ENCODE measurements at places on chromosomes 3 and 15.
A peak's percentile ranks its signal among the peaks of the same experiment; 100 is the strongest.

DNA sequence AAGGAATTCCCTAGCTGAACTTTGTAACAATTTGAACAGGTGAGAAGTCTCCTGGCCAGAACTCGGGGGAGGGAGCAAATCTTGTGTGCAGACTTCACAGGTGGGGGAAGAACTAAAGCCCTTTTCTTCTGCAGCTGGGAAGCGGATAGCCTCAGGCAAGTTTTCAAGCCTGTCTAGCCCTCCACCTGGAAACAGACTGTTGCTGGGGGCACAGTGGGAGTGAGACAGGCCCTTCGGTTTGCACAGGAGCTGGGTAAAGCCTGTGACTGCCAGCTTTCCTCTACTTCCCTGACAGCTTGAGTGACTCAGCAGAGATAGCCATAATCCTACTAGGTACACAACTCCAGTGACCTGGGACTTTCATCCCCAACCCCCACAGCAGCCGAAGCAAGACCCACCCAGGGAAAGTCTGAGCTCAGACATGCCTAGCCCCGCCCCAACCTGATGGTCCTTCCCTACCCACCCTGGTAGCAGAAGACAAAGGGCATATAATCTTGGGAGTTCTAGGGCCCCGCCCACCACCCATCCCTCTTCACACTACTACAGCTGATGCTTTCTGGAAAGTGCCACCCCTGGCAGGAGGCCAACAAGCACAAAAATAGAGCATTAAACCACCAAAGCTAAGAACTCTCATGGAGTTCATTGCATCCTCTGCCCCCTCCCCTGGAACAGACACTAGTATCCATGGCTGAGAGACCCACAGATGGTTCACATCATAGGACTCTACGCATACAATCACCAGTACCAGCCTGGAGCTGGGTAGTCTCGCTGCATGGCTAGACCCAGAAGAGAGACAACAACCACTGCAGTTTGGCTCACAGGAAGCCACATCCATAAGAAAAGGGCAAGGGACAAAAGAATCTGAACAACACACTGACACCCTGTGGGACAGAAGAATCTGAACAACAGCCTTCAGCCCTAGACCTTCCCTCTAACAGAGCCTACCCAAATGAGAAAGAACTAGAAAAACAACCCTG, 479.0 kb downstream of the RAP2B start:
- DNase-seq, result no peak

- DNase-seq, result no peak
Observed at GRCh38 chr15:94526071-94526689, 294.8 kb downstream of the MCTP2 start.

GRCh38 chr15:101244036-101244781, 7.6 kb downstream of the CHSY1 start:
- DNase-seq, result peak; percentile 41

DNA sequence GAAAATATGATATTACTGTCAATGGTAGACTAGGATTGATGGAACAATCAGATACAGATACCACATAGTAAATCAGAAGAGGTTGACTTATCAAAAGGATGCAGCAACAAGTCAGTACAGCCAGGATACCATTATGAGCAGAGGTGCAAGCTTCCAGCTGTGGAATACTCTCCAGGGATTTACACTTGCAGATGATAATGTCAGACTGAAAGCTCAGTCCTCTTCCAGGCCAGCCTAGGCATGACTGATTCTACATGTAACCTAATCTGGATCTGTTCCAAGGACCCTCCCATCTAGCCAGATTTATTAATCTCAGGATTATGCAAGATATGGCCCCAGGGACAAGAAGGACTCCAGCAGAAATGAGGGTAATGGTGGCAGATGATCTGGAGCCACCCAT, 8.2 kb downstream of the FILIP1L start:
- DNase-seq, result no peak

GRCh38 chr3:126618760-126619159, 36.2 kb downstream of the TXNRD3 start:
- peak; percentile 20 for DNase-seq

DNA sequence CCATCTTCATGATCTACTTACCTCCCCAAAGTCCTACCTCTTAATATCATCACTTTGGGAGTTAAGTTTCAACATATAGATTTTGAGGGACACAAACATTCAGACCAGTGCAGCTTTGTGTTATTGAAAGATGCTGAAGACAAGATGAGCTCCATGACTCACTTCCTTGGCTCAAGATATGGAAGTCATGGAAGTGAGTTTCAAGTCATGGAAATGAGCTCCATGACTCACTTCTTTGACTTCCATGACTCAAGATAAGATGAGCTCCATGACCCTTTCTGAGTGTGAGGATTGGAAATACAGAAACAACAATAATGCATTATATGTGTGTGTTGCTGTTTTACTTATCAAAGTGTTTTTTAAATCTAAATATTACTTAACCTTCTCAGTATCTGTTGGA, 170.2 kb upstream of the TPRG1 start:
- peak; percentile 89 for DNase-seq

GRCh38 chr3:193744048-193744821, 151.2 kb downstream of the OPA1 start:
- DNase-seq, result no peak

GRCh38 chr15:66715720-66716655, 14.0 kb downstream of the SMAD6 start:
- DNase-seq, result no peak

DNA sequence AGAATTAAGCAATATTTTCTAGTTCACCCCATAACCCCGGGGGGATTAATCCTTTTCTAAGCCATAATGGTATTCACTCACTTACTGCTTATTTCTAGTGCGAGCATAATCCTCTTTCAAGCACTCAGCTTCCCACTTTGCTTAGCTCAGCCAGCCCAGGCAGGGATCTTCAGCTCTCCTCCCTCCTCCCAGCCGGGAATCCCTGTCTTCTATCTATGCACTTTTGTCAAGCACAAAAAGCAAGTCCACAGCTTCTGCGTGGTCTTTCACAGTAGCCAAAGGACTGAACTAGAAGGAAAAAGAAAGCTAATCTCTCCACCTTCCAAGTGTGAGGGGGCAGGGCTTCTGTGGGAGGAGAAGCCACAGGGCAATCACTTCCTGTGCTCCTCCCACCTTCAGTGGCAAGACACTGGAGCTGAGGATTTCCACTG, 62.8 kb downstream of the PEX5L start:
- no peak for DNase-seq

- DNase-seq, result no peak
Observed at GRCh38 chr15:54082836-54083492, 104.7 kb downstream of the UNC13C start.

- peak; percentile 71 for DNase-seq
Observed at GRCh38 chr3:12891985-12892839, 50.8 kb upstream of the RPL32 start.

DNA sequence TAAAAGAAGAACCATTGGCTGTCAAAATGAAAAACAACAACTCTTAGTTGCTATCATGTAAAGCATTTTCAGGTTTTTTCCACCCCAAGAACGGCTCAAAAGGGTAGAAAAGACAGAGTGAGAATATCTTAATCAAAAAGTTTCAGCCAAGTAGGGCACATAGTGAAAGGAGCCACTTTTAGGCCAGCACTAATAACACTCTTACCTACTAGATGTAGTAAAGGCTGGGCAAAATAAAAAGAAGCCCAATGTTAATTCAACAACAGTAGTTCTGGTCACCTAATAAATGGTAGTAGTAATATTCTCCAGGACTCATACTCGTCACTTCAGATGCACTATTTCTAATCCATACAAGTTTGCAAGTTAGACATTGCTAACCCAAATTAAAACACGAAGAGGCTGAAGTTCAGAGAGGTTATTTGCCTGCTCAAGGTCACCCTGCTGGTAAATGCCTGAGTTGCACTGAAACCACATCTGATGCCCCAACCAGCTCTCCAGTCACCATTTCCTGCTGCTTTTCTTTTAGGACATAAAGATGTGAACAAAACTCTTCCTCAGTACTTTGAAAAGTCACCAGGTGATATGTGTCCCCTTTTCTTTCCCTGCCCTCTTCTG, 7.5 kb downstream of the GOLIM4 start:
- peak; percentile 27 for DNase-seq

- DNase-seq, result no peak
Observed at GRCh38 chr3:140816372-140817195, 125.1 kb upstream of the SLC25A36 start.

- DNase-seq, result peak; percentile 23
Observed at GRCh38 chr15:71649894-71650293, 160.5 kb upstream of the NR2E3 start.

GRCh38 chr3:18968120-18968519, 180.2 kb upstream of the KCNH8 start:
- DNase-seq, result no peak

GRCh38 chr3:40617084-40617483, 92.3 kb downstream of the ZNF621 start:
- DNase-seq, result no peak

DNA sequence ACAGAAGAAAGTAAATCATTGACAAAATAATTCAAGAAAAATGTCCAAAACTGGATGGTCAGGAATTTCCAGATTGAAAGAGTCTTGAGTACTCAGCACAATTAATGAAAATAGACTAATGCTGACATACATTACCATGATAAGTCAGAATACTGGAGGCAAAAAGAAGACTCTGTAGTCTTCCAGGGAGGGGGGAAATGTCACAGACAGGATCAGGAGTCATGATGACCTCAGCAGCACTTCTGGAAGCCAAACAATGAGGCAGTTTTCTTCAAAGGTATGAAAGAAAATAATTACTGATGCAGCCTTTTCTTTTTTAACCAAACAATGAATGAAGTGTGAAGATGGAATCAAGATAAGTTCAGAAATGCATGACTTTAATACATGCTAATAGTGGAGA, 30.1 kb upstream of the SLC22A13 start:
- no peak for DNase-seq

- no peak for DNase-seq
Observed at GRCh38 chr3:25940935-25941334, 151.0 kb downstream of the OXSM start.

DNA sequence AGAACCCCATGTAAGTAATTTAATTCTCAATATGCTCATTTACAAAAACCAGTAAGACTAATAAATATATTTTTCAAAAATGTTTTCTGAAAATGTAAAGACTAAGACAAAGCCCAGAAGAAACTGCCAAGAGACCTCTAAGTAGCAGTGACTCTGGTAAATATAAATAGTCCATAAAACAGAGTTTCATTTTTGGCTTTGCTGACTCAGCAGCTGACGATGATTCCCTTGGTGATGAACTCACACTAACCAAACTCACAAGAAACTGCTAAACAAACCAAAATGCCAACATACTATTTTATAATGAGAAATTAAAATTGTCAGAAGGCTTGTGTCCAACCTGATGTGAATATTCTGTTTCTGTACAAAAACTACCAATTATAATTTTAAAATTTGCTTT, 31.5 kb upstream of the IMPG2 start:
- peak; percentile 11 for DNase-seq

DNA sequence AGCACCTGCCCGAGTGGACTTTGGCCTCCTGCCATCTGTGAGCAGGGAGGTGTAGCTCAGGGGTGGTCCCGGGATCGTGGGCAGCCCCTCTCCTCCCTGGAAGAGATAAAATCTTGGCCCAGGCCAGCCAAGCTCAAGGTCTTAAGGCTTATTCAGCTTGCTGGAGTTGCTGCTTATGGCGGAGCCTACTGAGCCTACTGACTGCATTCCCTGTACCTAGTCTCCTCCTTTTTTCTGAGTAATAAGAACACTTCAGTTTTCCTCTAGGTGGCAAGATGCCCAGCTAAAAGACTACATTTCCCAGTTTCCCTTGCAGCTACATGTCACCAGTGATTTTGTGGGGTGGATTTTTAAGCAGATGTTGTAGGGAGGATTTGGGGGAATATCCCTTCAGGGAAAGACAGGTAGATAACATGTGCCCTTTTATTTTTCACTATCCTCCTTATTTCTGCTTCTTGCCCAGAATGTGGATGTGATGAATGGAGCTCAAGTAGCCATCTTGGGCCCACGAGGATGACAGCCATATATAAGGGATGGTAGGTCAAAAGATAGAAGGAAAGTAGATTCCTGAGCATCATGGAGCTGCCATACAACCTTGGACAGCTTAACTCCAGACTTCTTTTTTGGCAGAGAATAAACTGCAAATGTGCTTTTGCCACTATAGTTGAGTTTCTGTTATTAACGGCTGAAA, 41.4 kb upstream of the INSYN1 start:
- peak; percentile 44 for DNase-seq

GRCh38 chr3:13498354-13499060, 18.4 kb downstream of the HDAC11 start:
- peak; percentile 13 for DNase-seq

DNA sequence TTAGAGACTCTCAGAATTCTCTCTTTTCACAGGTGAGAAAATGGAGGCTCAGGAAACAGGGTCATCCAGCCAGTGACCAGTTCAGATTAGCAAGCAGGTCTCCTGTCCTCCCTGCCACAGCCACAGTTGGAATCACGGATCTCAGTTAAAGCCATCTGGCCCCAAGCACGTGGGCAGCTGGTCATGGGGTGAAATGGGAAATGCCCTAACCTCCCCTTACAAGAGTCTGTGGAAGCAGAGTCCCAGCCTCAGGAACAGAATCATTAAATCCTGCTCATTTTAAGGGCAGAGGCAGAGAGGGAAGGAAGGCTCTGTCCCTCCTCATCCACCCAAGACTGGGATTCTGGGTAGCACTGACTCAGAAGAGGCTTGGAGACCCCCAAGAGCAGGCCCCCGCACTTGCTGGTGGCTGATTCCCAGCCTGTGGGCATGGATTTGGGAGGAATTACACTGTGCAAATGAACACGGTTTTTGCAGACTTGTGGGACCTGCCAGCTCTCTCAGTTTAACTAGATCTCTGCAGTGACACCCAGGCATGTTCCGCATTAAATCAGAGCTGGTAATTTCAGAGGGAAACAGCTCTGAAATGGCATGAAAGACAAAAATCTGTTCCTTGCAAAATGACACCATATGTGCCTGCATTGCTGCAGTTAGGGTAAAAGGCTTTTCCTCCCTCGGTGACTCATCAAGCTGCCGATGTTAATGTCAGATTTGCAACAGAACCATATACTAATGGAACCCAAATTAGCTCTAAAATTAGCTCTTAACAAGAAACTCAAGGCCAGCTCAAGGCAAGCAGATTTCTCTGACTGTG, 89.0 kb downstream of the BDH1 start:
- DNase-seq, result peak; percentile 93

GRCh38 chr15:59694779-59695178, 5.7 kb upstream of the BNIP2 start:
- no peak for DNase-seq

- DNase-seq, result no peak
Observed at GRCh38 chr3:72408983-72409779, 439.1 kb downstream of the SHQ1 start.

GRCh38 chr3:119747357-119747756, 34.5 kb upstream of the NR1I2 start:
- no peak for DNase-seq

DNA sequence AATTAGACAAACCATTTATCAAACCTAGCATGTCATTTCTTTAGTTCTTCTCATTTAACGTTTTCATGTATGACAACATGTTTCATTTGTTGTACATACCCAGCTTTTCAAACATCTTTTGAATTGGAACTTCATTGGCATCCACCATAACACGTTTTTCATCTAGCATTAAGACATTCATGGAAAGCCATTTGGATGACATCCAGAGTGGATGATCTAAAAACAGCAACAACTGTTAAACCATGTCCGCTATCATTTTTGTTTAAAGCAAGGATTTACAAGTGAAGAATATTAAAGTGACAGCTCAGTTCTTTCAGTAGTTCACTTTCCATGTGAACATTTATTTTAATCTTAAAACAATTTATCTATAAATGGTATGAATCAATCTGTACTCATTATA, 14.5 kb downstream of the GATM start:
- no peak for DNase-seq

All from EH (cell line).